SK-N-SH (cell line): ENCODE measurements at places on chromosomes 4 and X. TPM values are rescaled to one million over a fixed set of nuclear protein-coding genes. Genes with fewer than 3 reads are reported as not detected.

DNA sequence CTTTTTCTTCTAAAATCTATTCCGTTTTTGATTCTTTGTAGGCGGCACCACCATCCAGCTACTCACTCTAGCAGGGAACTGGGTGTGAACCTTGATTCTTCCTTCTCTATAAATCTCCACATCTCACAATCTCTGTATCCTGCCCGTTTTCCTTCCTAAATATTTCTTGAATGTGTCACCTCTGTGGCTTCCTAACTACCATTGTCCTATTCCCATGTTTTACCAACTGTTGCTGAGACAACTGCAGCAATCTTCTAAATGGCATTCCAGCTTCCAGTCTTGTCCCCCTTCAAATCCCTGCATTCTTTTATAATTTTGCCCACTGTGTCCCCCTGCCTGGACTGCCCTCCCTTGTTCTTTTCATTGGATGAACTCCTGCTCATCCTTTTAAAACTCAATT, 641.3 kb downstream of the RPA4 start:
- H3K27ac ChIP-seq, result no peak overlapping the region
- H3K36me3 ChIP-seq, result no peaks in the 10 kb centered on the region
- no peak for DNase-seq
- no peaks in the 10 kb centered on the region for H3K27me3 ChIP-seq
- H3K4me3 ChIP-seq, result no peak overlapping the region

GRCh38 chr4:127586922-127587571, 45.7 kb upstream of the INTU start:
- H3K4me3 ChIP-seq, result peak overlapping the region; percentile 35
- DNase-seq, result peak; percentile 44
- no peaks in the 10 kb centered on the region for H3K4me1 ChIP-seq

The LAGE3 gene
- polyA plus RNA-seq, result 29.3 and 37.2 TPM in 2 replicates

The TKTL1 gene
- polyA plus RNA-seq, result 0.02 TPM in 1 of 2 replicates, not detected in the other

The TMPRSS11F gene
- not detected in 2 replicates for polyA plus RNA-seq

The TMEM255A gene
- 0.03 and 0.08 TPM in 2 replicates for polyA plus RNA-seq

DNA sequence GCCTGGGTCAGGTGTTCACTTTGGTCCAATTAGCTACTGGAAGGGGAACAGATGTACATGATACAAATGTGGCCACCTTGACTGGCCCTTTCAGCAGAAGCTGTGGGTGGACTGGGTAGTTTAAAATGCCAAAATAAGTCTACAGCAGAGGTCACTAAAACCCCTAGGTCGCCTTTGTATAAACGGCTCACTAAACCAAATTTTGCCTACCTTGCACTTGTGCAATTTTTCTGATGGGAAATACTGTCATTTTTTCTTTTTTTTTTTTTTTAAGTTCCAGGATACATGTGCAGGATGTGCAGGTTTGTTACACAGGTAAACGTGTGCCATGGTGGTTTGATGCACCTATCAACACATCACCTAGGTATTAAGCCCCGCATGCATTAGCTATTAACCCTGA, 109.8 kb downstream of the EGF start:
- no peaks in the 10 kb centered on the region for H3K4me1 ChIP-seq
- H3K4me3 ChIP-seq, result no peak overlapping the region
- H3K27ac ChIP-seq, result no peak overlapping the region
- no peaks in the 10 kb centered on the region for H3K36me3 ChIP-seq
